Neural cell (in vitro differentiated cells): ENCODE measurements at places on chromosomes 4 and X. TPM values are rescaled to one million over a fixed set of nuclear protein-coding genes. Genes with fewer than 3 reads are reported as not detected.

IGSF1 gene
- 2.6 and 3.0 TPM in 2 replicates for polyA plus RNA-seq

PABPC4L gene
- not detected in 2 replicates for polyA plus RNA-seq

EVC gene
- 0.48 and 0.62 TPM in 2 replicates for polyA plus RNA-seq

IL2 gene
- polyA plus RNA-seq: not detected in 2 replicates

GAGE1 gene
- polyA plus RNA-seq: not detected in 2 replicates

PPEF2 gene
- 0.28 TPM in 1 of 2 replicates, not detected in the other for polyA plus RNA-seq

RENBP gene
- 0.89 and 2.5 TPM in 2 replicates for polyA plus RNA-seq

TENM3 gene
- polyA plus RNA-seq: 7.3 and 12.3 TPM in 2 replicates

FAAH2 gene
- 6.5 and 9.3 TPM in 2 replicates for polyA plus RNA-seq

PDCL2 gene
- not detected in 2 replicates for polyA plus RNA-seq

SAGE1 gene
- polyA plus RNA-seq: not detected in 2 replicates

RAB39B gene
- polyA plus RNA-seq: 26.2 and 27.4 TPM in 2 replicates

FAM9C gene
- not detected in 2 replicates for polyA plus RNA-seq

CXCR3 gene
- not detected in 2 replicates for polyA plus RNA-seq

NHSL2 gene
- polyA plus RNA-seq: 0.87 and 1.5 TPM in 2 replicates

DCAF12L2 gene
- polyA plus RNA-seq: 1.4 and 1.8 TPM in 2 replicates
